Cardiac muscle cell (in vitro differentiated cells and primary cell): ENCODE measurements at places on chromosomes 16 and 17.

DNA sequence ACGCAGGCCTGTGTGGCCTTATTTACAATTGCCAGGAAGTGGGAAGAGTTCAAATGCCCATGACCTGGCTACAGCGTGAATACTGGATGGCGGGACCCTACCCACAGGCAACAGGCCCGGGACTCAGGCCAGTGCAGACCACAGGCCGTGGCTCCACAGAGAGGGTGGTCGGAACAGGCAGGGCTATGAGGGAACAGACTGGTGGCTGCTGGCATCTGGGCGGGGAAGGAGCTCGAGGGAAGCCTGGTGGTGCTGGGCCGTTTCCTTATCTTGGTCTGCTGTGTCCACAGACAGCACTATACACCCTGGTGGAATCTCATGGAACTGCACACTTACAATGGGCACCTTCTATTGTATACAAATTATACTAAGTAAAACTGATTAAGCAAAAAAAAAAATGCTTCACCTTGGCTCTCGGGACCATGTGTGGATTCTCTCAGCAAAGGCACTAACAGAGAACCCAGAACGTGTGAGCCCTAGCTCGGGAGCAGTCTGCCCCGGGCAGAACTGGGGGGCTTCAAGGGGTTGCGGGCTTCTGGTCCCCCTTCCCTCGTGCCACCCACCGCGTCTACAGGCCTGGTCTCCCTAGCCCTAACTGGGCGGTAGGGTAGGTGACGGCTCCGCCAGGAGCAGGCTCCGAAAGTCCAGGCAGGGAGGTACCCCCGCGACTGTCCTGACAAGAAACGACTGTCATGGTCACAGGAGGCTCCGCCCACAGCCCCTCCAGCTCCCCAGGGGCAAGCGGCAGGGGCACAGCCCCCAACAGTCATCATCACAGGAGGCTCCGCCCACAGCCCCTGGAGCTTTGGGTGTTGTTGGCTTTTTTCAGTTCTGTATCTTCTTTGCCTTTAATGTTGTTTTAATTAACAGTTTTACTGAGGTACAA is 21.8 kb downstream of the CEP131 start:
- no peak overlapping the region for H3K4me3 ChIP-seq
- no peaks in the 10 kb centered on the region for H3K27me3 ChIP-seq
- peak; percentile 81 for DNase-seq
- H3K27ac ChIP-seq = no peak overlapping the region

DNA sequence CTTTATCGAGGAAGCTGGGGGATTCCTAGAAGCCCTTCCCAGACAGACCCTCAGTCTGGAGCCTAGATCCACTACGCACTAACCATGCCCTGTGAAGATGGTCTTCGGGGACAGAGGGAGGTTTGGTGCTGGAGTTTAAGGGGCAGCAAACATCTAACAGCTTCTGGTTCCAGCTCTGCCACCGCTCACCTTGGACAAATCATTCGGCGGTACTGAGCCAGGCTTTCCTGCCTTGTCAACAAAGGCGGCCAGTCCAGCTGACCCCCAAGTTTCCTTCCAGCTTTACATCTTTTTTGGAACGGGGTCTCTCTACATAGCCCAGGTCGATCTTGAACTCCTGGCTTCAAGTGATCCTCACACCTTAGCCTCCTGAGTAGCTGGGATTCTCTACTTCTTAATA is 369 bp upstream of the GJD3 start:
- no peaks in the 10 kb centered on the region for H3K36me3 ChIP-seq
- no peak overlapping the region for H3K27ac ChIP-seq
- H3K4me1 ChIP-seq = no peaks in the 10 kb centered on the region
- H3K4me3 ChIP-seq = no peak overlapping the region

DNA sequence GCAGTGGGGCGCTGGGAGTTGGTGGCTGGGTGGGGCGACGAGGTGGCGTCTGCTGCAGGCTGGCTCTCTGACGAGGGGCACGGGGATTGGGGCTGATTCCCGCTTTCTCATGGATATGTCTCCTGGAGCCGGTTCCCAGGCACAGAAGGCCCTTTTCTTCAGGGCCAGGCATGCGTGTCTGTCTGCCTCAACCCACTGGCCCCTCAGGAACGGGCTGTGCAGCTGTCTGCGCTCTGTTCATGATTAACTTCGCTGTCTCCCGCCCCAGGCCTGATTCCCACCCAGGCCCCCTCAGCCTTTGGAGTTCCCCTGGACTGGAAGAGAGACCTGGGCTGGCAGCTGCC is 53.1 kb downstream of the RAP1GAP2 start:
- DNase-seq = no peak
- peaks cover 20% of the 10 kb centered on the region for H3K27me3 ChIP-seq
- H3K36me3 ChIP-seq = no peaks in the 10 kb centered on the region
- H3K4me3 ChIP-seq = no peak overlapping the region
- no peak overlapping the region for H3K27ac ChIP-seq

DNA sequence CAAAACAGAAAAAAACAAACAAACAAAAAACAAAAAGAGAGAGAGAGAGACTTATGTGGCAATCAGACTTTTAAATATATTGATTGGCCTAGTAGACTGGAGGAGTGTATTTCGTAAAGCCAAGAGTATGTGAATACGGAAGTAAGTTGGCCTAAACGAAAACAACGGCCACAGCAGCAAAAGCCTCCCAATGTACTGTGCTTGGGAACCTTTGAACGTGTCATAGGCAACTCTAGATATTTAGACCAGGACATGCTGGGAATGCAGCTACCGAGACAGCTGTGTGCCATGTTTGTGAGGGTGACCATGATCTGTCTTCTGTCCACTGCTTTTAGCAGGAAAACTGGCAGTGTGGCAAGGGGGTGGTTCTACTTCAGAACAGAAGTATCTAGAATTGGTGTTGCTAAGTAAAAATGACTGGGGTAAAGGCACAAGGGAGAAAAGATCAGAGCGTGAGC is 7.4 kb downstream of the MAF start:
- H3K27ac ChIP-seq = peak overlapping the region; percentile 19
- H3K4me1 ChIP-seq = peaks cover 26% of the 10 kb centered on the region
- H3K4me3 ChIP-seq = no peak overlapping the region
- no peak for DNase-seq
- H3K36me3 ChIP-seq = no peaks in the 10 kb centered on the region

DNA sequence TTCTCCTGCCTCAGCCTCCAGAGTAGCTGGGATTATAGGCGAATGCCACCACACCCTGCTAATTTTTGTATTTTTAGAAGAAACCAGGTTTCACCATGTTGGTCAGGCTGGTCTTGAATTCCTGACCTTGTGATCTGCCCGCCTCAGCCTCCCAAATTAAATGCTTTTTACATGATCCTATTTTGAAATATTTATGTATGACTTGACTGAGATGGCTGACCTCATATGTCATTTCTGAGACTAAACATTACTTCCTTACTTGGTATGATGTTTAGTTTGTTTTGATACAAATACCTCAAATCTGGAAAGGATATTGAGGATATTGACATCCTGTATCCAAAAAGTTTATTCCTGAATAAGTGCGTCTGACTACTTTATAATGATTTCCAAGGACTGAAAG is 11.9 kb downstream of the CALCOCO2 start:
- H3K27ac ChIP-seq = no peak overlapping the region
- H3K36me3 ChIP-seq = peaks cover 5% of the 10 kb centered on the region
- DNase-seq = no peak

DNA sequence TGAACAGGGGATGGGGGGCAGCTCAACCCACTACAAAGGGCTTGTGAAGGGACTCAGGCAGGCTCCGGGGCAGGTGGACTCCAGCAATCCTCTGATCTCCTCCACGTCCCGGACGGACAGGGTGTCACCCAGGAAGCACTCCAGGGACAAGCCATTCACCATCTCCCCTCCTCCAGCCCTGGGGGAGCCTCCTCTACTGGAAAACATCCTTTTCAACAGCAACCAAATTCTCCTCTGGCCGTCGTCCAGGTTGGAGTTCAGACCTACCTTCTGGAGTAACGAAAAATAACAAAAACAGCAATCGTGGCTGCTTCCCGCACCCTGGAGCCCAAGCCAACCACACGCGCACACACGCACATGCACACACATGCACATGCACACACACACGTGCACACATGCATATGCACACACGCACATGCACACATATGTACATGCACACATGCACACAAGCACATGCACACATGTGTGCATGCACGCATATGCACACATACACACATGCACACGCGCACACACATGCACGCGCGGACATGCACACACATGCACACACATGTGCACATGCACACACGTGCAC is 8.9 kb upstream of the RBFOX3 start:
- peaks cover 54% of the 10 kb centered on the region for H3K27me3 ChIP-seq
- DNase-seq = no peak
- H3K4me1 ChIP-seq = no peaks in the 10 kb centered on the region
- H3K36me3 ChIP-seq = no peaks in the 10 kb centered on the region
- no peak overlapping the region for H3K4me3 ChIP-seq
- no peak overlapping the region for H3K27ac ChIP-seq

- H3K4me1 ChIP-seq = peaks cover 17% of the 10 kb centered on the region
- H3K36me3 ChIP-seq = no peaks in the 10 kb centered on the region
- no peak for DNase-seq
- no peak overlapping the region for H3K27ac ChIP-seq
- no peaks in the 10 kb centered on the region for H3K27me3 ChIP-seq
Measured at GRCh38 chr16:65318138-65318537, 196.3 kb upstream of the CDH11 start.

GRCh38 chr16:87446479-87446878 is 46.3 kb downstream of the ZCCHC14 start:
- H3K36me3 ChIP-seq = peaks cover 16% of the 10 kb centered on the region
- H3K27me3 ChIP-seq = no peaks in the 10 kb centered on the region
- no peak for DNase-seq
- H3K27ac ChIP-seq = no peak overlapping the region

GRCh38 chr17:13785981-13786598 is 184.4 kb upstream of the HS3ST3A1 start:
- no peaks in the 10 kb centered on the region for H3K36me3 ChIP-seq
- peaks cover 8% of the 10 kb centered on the region for H3K4me1 ChIP-seq
- peaks cover 21% of the 10 kb centered on the region for H3K27me3 ChIP-seq
- no peak overlapping the region for H3K4me3 ChIP-seq
- DNase-seq = peak; percentile 43
- H3K27ac ChIP-seq = no peak overlapping the region

DNA sequence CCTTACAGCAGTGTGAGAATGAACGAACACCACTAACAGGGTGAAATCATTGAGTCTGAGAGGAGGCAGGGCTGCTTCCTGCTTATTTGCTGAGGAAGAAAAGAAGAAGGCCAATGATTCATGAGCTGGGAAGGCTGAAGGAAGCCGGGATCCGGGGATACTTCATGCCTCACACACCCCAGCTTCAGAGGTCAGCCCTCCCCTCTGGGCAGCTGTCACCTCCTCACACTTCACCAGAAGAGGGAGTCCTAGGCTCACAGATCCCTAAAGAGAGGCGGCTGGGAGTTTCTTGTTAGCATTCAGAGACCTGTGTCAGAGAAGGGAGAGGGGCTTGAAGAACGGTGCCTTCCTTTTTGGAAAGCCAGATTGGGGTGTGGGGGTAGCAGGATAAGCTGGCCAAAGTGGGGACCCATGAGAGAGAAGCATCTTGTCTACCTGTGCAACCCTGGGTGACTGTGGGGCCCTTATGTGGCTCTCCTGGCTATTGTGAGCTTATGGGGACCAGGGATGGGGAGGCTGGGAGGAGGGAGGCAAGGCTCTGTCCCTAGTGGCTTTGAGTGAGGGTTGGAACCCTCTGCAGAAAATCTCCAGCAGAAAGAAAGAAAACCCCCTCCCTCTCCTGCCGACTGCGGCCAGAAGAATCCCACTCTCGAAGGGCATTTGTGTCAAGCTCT is 94.6 kb downstream of the RGS9 start:
- peaks cover 3% of the 10 kb centered on the region for H3K4me1 ChIP-seq
- DNase-seq = peak; percentile 85

- H3K27ac ChIP-seq = no peak overlapping the region
- H3K4me1 ChIP-seq = no peaks in the 10 kb centered on the region
- no peaks in the 10 kb centered on the region for H3K27me3 ChIP-seq
- H3K36me3 ChIP-seq = no peaks in the 10 kb centered on the region
- no peak overlapping the region for H3K4me3 ChIP-seq
- peak; percentile 92 for DNase-seq
Measured at GRCh38 chr16:14409563-14409962, 220.5 kb downstream of the PARN start.

- no peaks in the 10 kb centered on the region for H3K4me1 ChIP-seq
- H3K27ac ChIP-seq = no peak overlapping the region
- no peak overlapping the region for H3K4me3 ChIP-seq
- no peak for DNase-seq
- H3K36me3 ChIP-seq = no peaks in the 10 kb centered on the region
Measured at GRCh38 chr16:80563066-80563465, 22.3 kb downstream of the DYNLRB2 start.

- no peaks in the 10 kb centered on the region for H3K36me3 ChIP-seq
- no peaks in the 10 kb centered on the region for H3K4me1 ChIP-seq
- H3K27ac ChIP-seq = no peak overlapping the region
- H3K4me3 ChIP-seq = no peak overlapping the region
- DNase-seq = no peak
- H3K27me3 ChIP-seq = no peaks in the 10 kb centered on the region
Measured at GRCh38 chr17:68351395-68351794, 60.1 kb downstream of the ARSG start.

DNA sequence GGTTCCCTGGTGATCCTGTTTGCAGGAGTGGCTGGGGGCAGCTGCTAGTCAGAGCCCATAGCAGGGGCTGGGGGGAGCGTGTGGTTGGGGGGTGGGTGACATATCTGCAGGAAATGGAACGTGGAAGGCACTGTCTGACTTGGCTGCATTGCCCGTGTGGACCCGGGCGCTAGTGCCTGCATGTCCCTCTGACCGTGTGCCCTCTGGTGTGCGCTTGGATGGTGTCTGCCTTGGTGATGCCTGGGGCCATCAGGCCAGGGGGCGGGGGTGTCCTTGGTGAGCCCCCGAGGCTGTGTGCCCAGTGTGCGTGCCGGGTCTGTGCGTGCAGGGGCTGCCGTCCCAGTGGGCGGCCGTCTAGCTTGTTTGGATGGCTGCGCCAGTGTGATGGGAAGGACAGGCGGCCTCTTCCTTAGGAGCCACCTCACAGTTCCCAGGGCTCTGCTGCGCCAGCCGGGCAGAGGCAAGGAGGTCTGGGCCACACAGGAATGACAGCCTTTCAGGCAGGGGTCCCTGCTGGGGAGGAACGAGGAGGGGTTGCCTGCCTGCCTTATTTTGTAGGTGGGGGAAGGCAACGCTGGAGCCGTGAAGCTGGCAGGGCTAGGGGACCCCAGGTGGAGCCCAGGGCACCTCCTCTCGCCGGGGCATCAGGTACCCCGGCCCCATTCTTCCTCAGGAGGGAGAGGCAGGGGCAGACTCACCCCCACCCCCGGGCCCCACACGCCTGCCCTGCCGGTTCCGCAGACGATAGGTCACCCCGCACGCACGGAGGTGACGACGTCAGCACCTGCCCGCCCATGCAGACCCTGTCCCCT is 693 bp downstream of the NDRG4 start:
- peak; percentile 37 for DNase-seq
- no peak overlapping the region for H3K27ac ChIP-seq

GRCh38 chr16:15897834-15898254 is 9.4 kb upstream of the CEP20 start:
- no peak overlapping the region for H3K4me3 ChIP-seq
- H3K36me3 ChIP-seq = no peaks in the 10 kb centered on the region

- no peak overlapping the region for H3K4me3 ChIP-seq
- no peaks in the 10 kb centered on the region for H3K4me1 ChIP-seq
- no peaks in the 10 kb centered on the region for H3K36me3 ChIP-seq
- H3K27ac ChIP-seq = no peak overlapping the region
- DNase-seq = peak; percentile 34
Measured at GRCh38 chr17:34413443-34414119, 50.5 kb upstream of the CCL1 start.

GRCh38 chr17:70205401-70205800 is 36.1 kb downstream of the KCNJ2 start:
- H3K36me3 ChIP-seq = no peaks in the 10 kb centered on the region
- no peaks in the 10 kb centered on the region for H3K27me3 ChIP-seq
- no peak for DNase-seq
